Upper lobe of right lung (tissue), 1 donor: ENCODE measurements at places on chromosomes 2 and 18. TPM values are rescaled to one million over a fixed set of nuclear protein-coding genes. Genes with fewer than 3 reads are reported as not detected.

DNA sequence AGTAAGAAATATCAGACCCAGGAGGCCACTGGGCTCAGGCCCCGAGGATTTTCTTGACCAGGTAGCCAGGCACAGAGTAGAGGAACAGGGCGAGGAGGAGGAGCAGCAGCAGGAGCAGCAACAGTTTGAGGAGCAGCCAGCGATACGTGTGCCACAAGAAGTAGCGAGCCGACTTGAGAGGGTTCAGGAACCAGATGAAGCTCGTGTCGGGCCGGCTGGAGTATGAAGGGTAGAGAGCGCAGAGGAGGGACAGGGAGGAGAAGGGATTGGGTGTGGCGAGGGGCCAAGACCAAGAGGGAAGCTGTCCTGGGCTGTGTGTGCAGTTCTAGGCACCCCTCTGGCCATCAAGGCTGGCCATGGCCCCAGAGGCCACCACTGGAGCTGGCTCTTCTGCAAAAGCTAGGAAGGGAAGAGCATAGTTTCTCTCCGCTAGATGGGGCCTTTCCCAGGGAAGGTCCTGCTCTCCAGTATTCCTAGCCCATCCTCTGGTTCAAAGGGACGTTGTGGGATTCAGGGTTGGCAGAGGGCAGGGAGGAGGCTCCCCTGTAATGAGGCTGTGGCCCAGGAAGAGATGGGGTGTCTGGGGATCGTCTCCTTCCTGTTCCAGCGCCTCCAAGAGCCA is 17.8 kb downstream of the OTOF start:
- H3K4me3 ChIP-seq, result no peak overlapping the region
- no peaks in the 10 kb centered on the region for H3K27me3 ChIP-seq
- H3K36me3 ChIP-seq, result no peaks in the 10 kb centered on the region

- no peaks in the 10 kb centered on the region for H3K36me3 ChIP-seq
- no peaks in the 10 kb centered on the region for H3K27me3 ChIP-seq
- no peak for DNase-seq
- H3K27ac ChIP-seq, result no peak overlapping the region
- no peaks in the 10 kb centered on the region for H3K4me1 ChIP-seq
- no peak overlapping the region for H3K4me3 ChIP-seq
These were observed 826.0 kb upstream of the LRATD1 start for GRCh38 chr2:13806539-13806938.

DNA sequence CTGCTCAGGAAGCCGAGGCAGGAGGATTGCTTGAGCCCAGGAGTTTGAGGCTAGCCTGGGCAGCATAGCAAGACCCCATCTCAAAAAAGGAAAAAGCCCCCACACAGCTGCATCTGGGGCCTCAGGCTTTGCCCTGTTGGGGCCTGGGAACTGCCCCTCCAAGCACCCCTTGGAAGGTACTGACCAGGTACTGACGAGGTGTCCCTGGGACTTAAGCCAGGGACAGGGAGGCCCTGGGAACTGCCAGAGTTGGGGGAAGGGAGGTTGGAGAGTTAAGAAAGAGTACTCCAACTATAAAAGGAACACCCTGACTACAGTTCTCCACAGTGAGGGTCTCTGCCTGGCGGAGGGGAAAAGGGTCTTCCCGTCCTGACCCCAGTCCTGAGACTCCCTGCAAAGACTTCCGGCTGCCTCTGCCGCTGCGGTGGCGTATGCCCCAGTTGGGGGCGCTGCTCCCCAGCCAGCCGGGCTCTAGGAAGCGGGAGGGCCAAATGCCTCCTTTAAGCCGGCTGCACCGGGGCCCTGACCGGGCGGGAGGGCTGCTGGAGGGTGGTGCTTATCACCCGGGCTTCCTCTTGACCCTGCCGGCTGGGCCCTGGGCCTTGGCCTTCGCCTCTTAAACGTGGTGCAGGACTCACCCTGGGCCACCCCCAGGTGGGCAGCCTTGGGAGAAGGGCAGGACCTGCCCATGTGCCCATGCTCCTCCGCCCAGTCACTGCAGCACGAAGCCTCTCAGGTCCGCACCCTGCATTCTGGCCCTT is 12.8 kb downstream of the SLC30A3 start:
- H3K27ac ChIP-seq, result no peak overlapping the region
- peaks cover 5% of the 10 kb centered on the region for H3K4me1 ChIP-seq
- H3K36me3 ChIP-seq, result no peaks in the 10 kb centered on the region
- DNase-seq, result peak; percentile 85
- no peak overlapping the region for H3K4me3 ChIP-seq

DNA sequence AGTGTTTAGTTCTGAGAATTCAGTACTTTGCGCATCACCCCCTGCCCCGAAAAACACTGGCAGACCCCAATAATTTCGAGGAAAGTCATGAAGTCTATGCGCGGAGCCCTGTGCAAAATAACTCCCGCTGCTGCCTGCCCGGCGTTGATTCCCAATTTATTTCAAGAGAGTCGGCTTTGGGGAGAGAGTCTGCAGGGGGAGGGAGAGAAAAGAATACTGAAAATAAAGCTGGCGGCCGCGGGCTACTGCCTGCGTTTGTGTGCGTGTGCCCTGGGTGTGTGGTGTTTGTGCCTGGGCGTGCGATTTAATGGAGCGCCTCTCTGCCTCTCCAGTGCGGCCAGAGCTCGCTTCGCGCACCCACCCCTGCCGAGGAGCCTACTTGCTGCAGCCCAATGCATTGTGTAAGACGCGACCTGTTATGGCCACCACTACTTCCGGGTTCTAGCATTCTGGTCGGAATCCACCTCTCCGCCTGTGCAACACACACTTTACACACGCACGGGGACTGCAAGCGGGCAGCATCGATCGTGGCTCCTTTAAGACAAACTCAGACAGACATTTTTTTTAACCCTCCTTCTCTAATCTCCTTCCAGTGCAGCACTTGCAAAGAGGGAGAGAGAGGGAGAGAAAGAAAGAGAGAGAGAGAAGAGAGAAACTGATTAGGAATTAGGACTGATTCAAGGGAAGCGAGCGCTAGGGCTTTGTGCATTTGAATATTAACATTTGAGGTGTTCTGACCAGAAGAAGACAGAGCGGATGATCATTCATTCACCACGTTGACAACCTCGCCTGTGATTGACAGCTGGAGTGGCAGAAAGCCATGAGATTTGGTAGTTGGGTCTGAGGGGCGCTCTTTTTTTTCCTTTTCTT is at the start of gene MEIS1:
TSS of gene MEIS1 (plus strand) at position 447 of the 870 bp plus-strand sequence. CDS start 732 bp downstream, outside the sequence.
- peaks cover 4% of the 10 kb centered on the region for H3K4me1 ChIP-seq
- H3K36me3 ChIP-seq, result no peaks in the 10 kb centered on the region
- peak within 1 kb of the TSS; percentile 93 for H3K27ac ChIP-seq
- H3K4me3 ChIP-seq, result peak within 1 kb of the TSS; percentile 67

GRCh38 chr2:47058003-47058931 is 96.8 kb downstream of the STPG4 start:
- no peak overlapping the region for H3K4me3 ChIP-seq
- H3K27ac ChIP-seq, result peak overlapping the region; percentile 84
- peaks cover 28% of the 10 kb centered on the region for H3K36me3 ChIP-seq
- H3K27me3 ChIP-seq, result no peaks in the 10 kb centered on the region
- H3K4me1 ChIP-seq, result peaks cover 53% of the 10 kb centered on the region

GRCh38 chr2:289362-290089 is 1.6 kb upstream of the ALKAL2 start:
- no peaks in the 10 kb centered on the region for H3K36me3 ChIP-seq
- peak overlapping the region; percentile 62 for H3K4me3 ChIP-seq
- H3K27ac ChIP-seq, result peak overlapping the region; percentile 83
- peaks cover 18% of the 10 kb centered on the region for H3K4me1 ChIP-seq
- DNase-seq, result peak; percentile 69

- H3K27me3 ChIP-seq, result no peaks in the 10 kb centered on the region
- H3K4me3 ChIP-seq, result no peak overlapping the region
- no peak for DNase-seq
- H3K4me1 ChIP-seq, result no peaks in the 10 kb centered on the region
These were observed 154.3 kb downstream of the TMEM163 start for GRCh38 chr2:134564549-134564948.

GRCh38 chr2:199431746-199432213 is 26.0 kb downstream of the SATB2 start:
- no peaks in the 10 kb centered on the region for H3K4me1 ChIP-seq
- DNase-seq, result no peak
- H3K36me3 ChIP-seq, result no peaks in the 10 kb centered on the region
- no peak overlapping the region for H3K4me3 ChIP-seq
- no peak overlapping the region for H3K27ac ChIP-seq

The RAX gene
- total RNA-seq, result not detected

The FARSB gene
- 12.0 TPM for total RNA-seq

The NAB1 gene
- total RNA-seq, result 38.6 TPM

The AGAP1 gene
- 33.4 TPM for total RNA-seq
